ENCODE measurements at places on chromosomes 12 and 14.

GRCh38 chr12:10182354-10183049 lies 3.7 kb downstream of the TMEM52B start:
- no peak for DNase-seq

- DNase-seq = no peak
Observed at GRCh38 chr12:122944605-122945592, 21.4 kb downstream of the ABCB9 start.

DNA sequence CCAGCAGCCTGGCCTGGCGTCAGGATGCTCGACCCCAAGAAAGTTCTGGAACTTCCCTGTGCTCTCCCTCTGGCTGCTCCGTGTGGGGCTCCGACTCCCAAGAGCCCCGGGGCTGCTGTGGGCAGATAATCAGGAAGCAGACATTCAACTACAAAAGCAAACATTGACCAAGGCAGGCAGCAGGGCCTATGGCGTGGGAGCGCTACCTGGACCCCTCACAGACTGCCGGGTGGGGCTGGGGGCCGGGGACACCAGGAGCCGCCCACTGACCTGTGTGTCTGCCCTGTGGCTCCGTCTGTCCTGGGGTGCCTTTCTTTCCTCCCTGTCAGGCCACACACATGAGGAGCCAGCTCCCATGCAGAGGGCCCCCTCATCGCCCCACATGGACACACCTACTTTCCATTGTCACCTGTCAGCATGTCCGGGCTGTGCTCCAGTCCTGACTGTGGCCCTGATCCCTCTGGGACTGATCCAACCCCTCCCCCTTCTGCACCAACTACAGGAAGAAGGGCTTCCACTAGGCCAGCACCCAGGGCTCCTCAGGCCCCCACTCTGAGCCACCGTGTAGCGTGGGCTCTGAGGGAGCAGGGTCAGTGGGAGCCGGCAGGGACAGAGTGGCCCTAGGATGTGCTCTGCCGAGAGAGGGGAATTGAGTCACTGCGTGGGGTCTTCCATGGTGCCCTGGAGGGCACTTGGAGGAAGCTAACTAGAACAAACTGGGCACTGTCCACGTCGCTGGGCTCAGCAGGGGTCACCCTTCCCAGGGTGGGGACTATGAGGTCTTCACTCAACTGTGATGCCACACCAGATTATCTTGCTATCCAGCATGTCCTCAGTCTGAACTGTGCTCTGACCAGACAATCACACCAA lies 215.4 kb upstream of the C14orf180 start:
- no peak for DNase-seq

DNA sequence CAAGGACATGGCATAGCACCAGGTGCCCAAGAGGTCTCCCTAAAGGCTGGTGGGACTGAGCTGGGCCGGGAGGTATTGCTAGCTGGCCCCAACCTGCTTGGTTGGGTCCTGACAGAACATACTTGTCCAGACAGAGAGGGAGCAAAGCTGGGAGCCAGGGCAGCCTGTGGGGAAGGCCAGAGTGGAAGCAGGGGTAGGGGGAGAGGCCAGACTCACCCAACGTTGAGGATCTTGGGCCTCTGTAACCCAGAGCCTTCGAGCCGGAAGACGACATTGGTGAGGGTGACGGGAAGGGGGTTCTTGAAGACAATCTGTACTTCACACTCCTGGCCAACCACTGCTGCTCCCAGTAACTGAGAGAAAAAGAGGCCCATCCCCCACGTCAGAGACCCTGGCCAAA lies 9.0 kb downstream of the TGM1 start:
- DNase-seq = no peak

GRCh38 chr14:102212356-102212755 lies 72.7 kb downstream of the WDR20 start:
- DNase-seq = no peak

DNA sequence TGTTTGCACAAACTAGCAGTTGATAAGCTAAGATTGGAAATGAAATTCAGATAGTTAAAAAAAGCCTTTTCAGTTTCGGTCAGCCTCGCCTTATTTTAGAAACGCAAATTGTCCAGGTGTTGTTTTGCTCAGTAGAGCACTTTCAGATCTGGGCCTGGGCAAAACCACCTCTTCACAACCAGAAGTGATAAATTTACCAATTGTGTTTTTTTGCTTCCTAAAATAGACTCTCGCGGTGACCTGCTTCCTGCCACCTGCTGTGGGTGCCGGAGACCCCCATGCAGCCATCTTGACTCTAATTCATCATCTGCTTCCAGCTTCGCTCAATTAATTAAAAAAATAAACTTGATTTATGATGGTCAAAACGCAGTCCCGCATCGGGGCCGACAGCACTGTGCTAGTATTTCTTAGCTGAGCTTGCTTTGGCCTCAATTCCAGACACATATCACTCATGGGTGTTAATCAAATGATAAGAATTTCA lies 335.6 kb downstream of the TMEM121 start:
- peak; percentile 15 for DNase-seq

DNA sequence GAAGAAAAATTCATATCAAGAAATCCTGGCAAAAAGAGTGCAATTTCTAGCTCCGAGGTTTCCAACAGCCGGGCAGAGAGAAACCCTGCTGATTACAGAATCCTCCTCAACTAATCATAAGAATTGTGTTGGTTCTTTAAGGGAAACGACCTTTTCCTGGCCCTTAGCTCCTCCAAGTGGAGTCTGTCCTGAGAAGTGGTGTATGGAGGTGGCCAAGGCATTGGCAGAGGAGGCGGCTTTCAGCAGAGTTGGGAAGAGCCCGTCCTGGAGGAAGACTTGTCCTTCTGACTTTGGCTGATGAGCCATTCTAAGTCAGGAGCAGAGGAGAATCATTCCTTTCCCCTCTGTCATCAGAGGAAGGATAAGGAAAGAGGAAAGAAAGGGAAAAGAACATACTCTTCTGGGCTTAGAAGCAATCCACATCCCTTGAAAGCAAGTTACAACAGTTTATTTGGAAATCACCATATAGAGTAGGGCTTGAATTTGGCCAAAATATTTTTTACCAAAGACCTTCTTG lies 46.5 kb upstream of the PTCSC3 start:
- no peak for DNase-seq

GRCh38 chr12:76946446-76946845 lies 67.6 kb upstream of the CSRP2 start:
- no peak for DNase-seq

- no peak for DNase-seq
Observed at GRCh38 chr12:64072916-64073575, 149.1 kb downstream of the KICS2 start.

GRCh38 chr12:7959701-7960121 lies 23.7 kb upstream of the SLC2A3 start:
- peak; percentile 45 for DNase-seq

- no peak for DNase-seq
Observed at GRCh38 chr14:96999654-97000155, 202.5 kb downstream of the VRK1 start.

DNA sequence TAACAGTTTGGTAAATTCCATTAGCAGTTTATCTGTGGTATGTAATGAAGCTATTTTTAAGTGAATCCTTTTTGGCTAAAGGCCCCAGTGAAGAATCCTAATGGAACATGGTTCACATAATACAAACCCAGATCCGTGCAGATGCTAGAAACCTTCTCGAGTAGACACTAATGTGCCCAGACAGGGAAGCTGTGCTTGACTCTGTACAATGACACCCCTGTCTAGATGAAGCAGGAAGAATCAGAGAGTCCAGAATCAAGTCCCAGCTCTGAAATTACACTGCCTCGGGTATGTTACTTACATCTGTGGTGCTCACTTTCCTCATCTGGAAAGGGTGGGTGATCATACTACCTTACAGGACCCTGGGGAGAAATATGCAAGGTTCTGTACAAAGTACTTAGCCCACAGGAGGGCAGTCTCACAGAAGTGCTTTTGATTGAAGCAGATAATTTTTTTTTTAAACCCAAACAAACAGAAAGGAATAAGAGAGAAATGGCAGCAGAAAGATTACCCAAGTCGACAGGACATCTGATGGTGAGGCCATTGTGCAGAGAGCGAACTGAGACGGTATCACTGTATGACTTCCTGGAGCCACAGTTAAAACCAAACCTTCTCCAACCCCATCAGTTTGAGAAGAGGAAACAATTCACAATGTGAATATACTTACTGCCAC lies 8.5 kb downstream of the CRACR2A start:
- no peak for DNase-seq

DNA sequence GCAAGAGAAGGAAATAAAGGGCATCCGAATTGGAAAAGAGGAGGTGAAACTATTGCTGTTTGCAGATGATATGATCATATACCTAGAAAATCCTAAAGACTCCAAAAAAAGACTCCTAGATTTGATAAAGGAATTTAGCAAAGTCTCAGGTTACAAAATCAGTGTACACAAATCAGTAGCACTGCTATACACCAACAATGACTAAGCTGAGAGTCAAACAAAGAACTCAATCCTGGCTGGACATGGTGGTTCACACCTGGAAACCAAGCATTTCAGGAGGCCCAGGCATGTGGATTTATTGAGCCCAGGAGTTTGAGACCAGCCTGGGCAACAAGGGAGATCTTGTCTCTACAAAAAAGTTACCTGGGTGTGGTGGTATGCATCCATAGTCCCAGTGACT lies 188.7 kb upstream of the PLXNC1 start:
- DNase-seq = no peak

- no peak for DNase-seq
Observed at GRCh38 chr14:47102472-47102871, 450.9 kb upstream of the RPL10L start.

- no peak for DNase-seq
Observed at GRCh38 chr12:114136631-114137030, 170.5 kb upstream of the RBM19 start.

DNA sequence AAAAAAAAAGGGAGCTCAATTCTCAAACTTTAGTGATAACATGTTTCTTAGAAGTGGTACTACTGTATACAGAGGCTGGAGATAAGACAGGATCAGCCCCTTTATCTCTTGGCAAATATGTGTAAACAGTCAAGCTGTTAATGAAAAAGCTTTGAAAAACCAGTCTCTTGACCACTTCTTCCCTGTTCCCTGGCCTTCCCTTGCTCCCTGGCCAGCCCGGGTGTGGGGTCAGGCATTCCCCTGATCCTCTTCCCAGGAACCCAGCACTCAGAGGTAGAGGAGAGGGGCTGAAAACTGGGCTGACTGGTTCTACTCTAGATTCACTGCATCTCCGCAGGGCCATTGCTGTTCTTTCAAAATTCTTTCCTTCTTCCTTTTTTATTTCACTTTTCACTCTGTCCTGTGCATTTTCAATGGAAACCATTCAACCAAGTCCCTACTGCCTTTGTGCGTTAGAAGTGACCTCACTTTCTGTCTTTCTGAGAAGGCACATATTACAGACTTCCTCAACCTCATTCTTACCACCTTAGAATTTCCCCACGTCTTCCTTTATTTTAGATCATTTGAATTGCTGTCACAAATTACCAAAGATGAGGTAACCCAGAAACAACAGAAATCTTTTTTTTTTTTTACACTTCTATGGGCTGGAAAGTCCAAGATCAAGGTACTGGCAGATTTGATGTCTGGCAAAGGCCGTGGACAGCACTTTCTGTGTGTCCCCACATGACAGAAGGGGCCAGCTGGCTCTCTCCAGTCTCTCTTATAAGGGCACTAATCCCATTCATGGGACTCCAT lies 5.7 kb downstream of the GNG2 start:
- peak; percentile 33 for DNase-seq

GRCh38 chr12:58925751-58926150 lies 5.4 kb upstream of the LRIG3 start:
- no peak for DNase-seq

DNA sequence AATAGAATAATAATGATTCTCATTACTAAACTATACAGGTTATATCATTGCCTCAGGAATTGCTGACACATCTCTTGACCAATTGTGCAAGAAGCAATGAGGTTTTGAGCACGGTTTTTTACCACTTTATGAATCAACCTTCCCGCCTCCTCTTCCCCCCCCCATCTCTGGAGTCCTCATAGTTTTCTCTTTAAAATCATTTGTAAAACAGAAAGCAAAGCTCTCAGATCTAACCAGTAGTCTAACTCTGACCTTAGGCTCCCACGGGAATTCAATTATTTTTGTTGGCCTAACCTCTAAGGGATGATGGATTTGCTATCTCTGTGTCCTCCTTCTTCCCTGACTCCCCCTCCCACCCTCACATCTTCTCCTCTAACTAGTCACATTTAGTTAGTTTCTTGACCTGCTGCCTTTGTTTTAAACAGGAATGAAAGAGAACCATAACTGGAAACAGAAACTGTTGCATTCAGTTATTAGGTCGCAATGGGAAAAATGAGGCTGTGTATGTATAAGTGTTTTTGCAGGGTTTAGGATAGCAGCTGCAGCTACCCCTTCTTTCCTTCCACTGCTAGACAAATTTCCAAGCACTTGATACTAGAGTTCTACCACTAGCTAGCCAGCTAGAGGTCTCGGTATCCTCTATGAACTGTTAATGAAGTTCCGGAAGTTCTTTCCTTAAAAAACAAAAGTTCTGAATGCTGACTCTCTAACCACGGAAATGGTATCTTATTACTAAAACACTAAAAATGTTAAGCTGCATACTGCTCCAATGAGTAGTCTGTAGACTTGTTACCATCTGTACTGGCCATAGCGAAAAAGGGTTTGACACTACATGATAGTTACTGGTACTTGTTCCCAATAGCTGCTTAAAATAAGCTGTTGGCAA lies 65.4 kb downstream of the TAOK3 start:
- DNase-seq = peak; percentile 63

- DNase-seq = peak; percentile 24
Observed at GRCh38 chr12:46218322-46219095, 50.3 kb downstream of the SLC38A1 start.

DNA sequence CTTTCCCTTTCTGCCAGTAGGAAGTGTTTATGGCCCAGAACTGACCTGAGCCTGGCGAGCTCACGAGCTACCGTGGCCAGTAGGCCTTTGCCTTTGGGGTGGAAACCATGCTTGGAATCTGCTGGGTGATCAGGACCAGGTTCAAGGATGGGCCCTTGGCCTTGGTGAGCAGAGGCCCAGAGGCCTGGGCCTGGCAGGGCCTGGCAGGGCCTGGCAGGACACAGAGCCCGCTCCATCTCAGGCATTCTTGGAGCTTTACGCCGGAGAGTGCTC lies 184.8 kb upstream of the RTL1 start:
- no peak for DNase-seq

- DNase-seq = no peak
Observed at GRCh38 chr14:65333943-65334687, 78.4 kb upstream of the FUT8 start.

- no peak for DNase-seq
Observed at GRCh38 chr12:106120519-106121105, 18.1 kb downstream of the NUAK1 start.

GRCh38 chr14:49203676-49204075 lies 382.5 kb downstream of the RPS29 start:
- no peak for DNase-seq

DNA sequence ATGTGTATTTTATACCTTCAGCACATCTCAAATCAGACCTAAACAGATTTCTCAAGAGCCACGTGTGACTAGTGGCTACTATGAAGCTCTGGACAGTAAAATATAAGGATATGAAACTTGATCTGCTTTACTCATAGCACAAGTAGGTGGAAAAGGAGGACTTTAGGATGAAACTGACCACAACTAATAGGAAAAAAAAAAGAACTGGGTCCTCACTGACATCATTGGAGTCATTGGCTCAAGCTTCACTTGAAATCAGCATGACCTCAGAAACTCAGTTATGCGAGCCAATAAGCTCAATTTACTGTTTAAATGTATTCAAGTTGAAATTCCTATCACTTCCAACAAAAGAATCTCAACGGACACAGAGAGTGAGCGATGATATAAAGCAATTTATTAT lies 34.1 kb upstream of the CIT start:
- DNase-seq = no peak

GRCh38 chr12:97288531-97288930 lies 174.1 kb upstream of the RMST start:
- DNase-seq = no peak

GRCh38 chr14:32009221-32009975 lies 67.7 kb upstream of the ARHGAP5 start:
- no peak for DNase-seq

All from activated naive CD4-positive, alpha-beta T cell treated with Interleukin-2 at 50 U/mL for 16 hours (primary cell).